AG20443 (cell line): ENCODE measurements at places on chromosomes 11 and 22.

- DNase-seq: no peak
Observed at GRCh38 chr11:80613655-80614054, 1172.8 kb upstream of the TENM4 start.

DNA sequence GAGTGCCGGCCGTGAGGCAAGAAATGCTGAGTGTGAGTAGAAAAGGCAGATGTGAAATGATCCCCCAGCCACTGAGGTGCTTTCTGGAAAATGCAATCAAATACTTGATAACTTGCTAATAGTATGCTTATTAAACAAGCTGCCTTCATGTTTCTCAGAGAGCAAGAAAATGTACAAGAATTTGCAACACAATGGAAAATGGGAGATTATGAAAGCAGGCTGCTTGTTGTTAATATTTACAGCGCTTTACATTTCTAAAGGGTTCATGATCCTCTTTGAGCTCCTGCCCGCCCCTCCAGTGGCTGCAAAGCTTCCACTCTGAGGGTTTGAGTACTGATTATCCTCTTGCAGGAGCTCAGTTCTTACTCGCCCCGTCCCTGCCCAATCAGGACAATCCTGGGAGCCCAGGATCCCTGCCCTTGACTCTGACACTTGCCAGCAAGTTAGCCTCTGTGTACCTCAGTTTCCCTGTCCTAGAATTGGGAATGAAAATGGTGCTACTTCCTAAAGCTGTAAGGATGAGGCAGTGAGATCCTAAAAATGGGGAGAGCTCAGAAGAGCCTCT, 645.1 kb downstream of the TBC1D22A start:
- DNase-seq: no peak

DNA sequence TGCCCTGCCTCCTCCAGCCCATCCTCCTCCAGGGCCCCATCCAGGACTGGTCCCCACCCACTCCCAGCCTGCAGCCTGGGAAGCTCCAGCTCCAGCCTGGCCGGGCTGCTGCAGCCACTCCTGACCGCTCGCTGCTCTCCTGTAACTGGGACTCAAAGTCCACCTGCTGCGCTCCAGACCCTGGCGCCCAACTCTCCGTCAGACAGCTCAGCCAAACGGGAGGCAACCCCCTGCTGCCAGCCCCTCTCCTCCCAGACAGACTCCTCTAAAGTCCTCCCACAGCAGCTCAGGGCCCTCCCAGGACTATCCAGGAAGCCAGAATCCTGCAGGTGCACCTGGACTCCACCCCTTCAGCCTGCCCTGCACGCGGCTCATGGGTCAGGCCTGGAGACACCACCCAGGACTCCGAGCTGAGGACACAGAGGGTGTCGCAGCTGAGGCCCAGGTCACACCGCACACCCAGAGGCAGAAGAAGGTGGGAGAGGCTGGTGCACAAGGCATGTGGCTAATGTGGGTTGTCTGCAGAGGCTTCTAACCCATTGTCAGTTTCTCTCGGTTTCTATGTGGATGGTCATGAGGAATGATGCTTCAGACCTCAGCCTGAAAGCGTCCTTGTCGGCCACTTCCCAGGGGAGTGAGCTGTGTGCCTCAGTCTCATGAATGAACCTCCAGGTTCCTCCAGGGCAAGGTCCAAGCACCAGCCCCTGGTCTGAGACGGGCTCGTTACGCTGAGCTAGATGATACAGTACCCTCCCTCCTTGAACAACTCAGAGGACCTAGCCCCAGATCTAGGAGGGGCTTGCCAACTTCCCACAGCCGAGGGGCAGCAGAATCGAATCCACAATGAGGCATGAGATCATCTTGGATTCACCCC, 1514.8 kb downstream of the TBC1D22A start:
- DNase-seq: no peak

DNA sequence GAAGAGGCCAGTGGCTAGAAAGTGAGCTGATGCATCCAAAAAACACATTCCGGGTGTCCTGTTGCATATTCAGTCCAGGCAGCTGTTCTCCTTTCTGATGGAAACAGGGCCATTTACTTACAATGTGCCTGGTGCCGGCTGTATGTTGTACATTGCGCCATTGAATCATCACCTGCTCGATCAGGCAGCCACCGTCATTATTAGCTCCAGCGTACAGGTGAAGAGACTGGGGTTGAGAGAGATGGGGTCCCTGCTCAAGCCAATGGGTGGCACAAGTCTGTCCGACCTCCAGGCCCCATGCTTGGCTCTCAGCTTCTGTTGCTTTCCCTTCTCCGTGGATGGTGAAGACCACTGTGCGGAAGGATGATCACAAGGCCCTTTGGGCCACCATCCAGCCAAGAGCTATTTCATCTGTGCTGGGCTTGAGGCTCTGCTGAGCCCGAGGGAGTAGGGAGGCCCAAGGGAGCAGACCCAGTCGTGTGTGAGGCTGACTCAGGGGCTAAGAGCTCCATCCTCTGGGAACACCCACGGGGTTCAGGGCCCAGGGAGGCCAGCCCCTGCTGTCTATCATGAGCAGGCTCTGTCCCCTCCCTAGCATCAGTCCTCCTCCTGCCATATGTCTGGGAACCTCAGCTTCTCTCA, 20.7 kb upstream of the EMID1 start:
- peak; percentile 10 for DNase-seq

DNA sequence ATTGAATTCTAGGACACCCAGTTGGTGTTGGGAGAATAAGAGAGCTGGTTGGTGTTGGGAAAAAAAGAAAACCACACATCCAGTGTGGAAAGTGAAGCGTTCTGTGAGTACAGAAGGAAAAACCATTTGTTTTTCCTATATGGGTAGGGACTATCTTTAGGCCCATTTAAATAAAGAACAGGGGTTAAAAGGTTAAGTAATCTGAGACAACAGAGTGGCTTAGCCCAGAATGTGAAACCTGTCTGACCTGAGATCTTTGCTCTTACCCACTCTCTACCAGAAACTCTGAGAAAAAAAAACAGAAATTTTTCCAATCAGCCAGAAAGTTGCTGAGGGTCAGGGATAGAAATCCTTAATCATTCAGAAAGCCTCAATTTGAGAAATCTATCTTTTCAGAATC, 59.8 kb upstream of the LRRC55 start:
- DNase-seq: no peak

- DNase-seq: no peak
Observed at GRCh38 chr11:118690553-118691304, 11.3 kb upstream of the TREH start.

DNA sequence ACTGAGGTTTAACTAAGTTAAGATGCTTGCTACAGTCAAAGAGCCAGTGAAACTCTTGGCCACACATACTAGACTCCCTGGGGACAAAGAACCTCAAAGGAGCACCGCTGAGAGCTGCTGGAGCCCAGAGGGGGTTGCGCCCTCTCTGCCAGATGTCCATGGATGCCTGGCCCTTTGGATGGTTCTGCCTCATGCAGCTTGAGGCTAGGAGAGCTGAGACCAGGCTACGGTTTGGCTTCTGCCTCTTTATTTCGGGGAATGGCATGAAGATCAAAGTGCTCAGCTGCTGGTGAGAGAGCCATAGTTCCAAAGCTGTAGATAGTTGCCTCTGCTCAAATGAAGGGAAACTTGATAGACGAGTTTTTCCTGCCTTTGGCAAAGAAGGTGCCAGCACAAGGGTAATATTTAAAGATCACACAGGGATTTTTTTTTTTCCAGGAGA, 43.0 kb downstream of the RASSF10 start:
- no peak for DNase-seq
